Esophagus squamous epithelium (tissue), 5 donors: ENCODE measurements at places on chromosomes 11 and 22. TPM values are rescaled to one million over a fixed set of nuclear protein-coding genes. Genes with fewer than 3 reads are reported as not detected.

- H3K27ac ChIP-seq, result no peak overlapping the region
- no peak for DNase-seq
- no peak overlapping the region for H3K4me3 ChIP-seq
Observed at GRCh38 chr11:71188073-71188472, 64.3 kb downstream of the SHANK2 start.

DNA sequence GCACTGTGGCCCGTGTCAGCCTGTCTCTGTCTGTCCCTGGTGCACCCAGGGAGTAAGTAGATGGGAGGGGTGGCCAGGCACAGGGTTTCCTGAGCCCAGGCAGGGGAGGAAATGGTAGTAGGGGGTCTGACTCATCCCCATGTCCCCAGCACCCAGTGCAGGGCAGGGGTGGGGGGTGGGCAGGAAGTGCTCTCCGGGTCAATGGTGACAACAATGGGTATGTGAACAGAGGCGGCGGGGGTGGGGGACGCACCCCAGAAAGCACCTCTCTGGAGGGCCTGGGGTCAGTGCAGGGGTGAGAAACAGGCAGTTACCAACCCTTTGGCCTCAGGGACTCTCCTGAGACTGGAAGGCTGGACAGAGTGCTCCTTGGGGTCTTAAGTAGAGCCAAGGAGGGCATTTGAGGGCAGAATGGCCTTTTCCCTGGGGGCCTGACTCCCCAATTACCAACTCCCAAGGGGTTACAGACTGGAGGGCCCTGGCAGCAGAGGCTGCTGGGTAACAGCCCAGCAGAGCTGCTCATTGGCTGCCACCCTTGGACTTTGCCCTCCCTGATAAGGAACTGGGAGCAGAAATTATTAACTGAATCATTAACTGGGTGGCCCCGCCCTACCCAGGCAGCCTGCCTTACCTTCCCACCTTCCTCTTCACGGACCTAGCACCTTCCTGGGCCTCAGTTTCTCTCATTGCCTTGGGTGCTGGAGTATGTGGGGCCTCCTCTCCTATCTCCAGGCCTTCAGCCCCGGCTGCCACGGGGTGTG, 4.2 kb downstream of the MYRF start:
- H3K36me3 ChIP-seq, result no peaks in the 10 kb centered on the region
- DNase-seq, result no peak
- H3K27me3 ChIP-seq, result peaks cover 41% of the 10 kb centered on the region
- H3K27ac ChIP-seq, result no peak overlapping the region
- H3K4me3 ChIP-seq, result no peak overlapping the region

The VSIG10L2 gene
- under 0.01 TPM for total RNA-seq

DNA sequence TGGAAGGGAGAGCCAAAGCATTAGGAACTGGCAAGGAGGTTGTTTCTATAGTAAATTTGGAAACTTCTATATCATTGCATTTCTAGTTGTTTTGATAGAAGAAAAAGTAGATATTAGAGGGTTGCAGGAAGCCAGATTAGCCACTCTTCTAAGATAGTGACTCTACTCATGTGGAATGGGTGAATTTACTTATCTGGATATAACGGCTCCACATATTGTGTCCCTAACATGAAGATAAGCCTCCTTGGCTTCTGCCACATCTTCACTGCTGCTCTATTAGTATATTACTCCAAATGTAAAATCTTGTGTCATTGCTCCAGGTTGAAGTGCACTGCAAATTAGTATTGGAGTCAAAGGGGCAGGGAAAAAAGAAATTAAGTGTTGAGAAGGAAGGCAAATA, 283.3 kb downstream of the CASP12 start:
- H3K4me1 ChIP-seq, result peaks cover 1% of the 10 kb centered on the region
- DNase-seq, result no peak
- no peak overlapping the region for H3K4me3 ChIP-seq
- no peaks in the 10 kb centered on the region for H3K36me3 ChIP-seq
- no peaks in the 10 kb centered on the region for H3K27me3 ChIP-seq
- H3K27ac ChIP-seq, result no peak overlapping the region

DNA sequence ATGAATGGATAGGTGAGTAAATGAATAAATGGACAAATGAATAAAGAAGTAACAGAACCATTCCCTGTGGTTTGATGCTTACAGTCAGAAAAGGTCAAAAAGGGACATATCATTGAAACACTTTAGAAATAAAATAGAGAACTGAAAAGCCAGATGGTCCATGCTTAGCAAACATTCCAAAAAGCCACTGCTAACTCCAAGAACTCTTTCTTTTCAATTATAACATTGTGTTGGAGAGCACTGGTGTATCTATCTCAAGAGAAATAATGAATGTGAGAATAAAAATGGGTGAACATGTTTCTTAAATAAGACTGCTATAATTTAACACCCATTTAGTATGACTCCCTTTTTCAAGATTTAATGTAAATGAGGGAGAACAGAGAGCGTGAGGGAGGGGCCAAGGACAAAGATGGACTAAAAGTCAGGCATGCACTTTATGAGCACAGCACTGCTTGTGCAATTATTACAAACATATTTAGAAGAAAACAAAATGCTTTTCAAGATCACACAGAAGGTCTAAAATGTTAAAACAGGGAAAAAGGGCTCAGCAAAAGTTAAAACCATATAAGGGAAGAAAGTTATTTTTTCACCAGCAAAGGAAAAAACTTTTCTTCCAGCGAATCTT, 224.3 kb upstream of the PITPNB start:
- no peak overlapping the region for H3K4me3 ChIP-seq
- no peaks in the 10 kb centered on the region for H3K36me3 ChIP-seq
- H3K27me3 ChIP-seq, result no peaks in the 10 kb centered on the region

The BAIAP2L2 gene
- 0.26 TPM for total RNA-seq

GRCh38 chr22:47166446-47167016, 404.1 kb downstream of the TBC1D22A start:
- H3K4me1 ChIP-seq, result no peaks in the 10 kb centered on the region
- no peaks in the 10 kb centered on the region for H3K36me3 ChIP-seq
- no peak overlapping the region for H3K4me3 ChIP-seq
- H3K27me3 ChIP-seq, result no peaks in the 10 kb centered on the region

GRCh38 chr11:33910296-33910957, 18.6 kb upstream of the LMO2 start:
- H3K27me3 ChIP-seq, result no peaks in the 10 kb centered on the region
- no peak overlapping the region for H3K27ac ChIP-seq
- peaks cover 6% of the 10 kb centered on the region for H3K4me1 ChIP-seq

DNA sequence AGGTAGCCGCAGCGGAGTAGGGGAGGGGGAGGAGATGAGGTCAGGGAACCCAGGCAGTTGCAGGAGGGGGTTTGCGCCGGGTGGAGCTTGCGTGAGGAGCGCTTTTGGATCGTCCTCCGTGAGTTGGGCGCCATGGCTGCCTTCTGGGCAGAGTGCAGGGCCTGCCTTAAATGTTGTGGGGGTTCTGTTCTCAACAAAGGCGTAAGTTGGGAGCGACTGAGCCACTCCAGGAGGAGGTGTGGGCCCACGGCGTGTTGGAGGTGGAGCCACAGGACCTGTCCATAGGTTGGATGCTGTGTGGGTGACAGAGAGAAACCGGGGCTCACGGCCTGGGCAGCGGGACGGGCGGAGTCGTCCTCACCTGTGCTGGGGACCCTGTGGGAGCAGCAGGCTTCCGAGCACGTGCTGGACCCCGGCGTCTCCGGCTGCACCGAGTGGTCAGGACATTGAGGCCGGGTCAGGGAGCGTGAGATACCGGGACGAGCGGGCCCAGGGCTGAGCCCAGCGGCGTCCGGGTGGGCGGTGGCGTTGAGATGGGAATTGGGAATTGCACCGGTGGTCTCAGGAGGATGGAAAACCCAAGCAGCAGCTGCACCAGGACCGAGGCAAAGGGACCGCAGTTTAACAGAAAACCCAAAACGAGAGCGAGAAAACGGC, 977 bp upstream of the PGGHG start:
- no peaks in the 10 kb centered on the region for H3K36me3 ChIP-seq
- H3K4me1 ChIP-seq, result peaks cover 10% of the 10 kb centered on the region
- peak overlapping the region; percentile 40 for H3K27ac ChIP-seq
- no peak for DNase-seq
- H3K27me3 ChIP-seq, result peaks cover 4% of the 10 kb centered on the region
- peak overlapping the region; percentile 55 for H3K4me3 ChIP-seq

GRCh38 chr22:33599596-33599995, 320.7 kb downstream of the LARGE1 start:
- DNase-seq, result no peak
- no peak overlapping the region for H3K4me3 ChIP-seq
- H3K4me1 ChIP-seq, result no peaks in the 10 kb centered on the region
- H3K27ac ChIP-seq, result no peak overlapping the region

DNA sequence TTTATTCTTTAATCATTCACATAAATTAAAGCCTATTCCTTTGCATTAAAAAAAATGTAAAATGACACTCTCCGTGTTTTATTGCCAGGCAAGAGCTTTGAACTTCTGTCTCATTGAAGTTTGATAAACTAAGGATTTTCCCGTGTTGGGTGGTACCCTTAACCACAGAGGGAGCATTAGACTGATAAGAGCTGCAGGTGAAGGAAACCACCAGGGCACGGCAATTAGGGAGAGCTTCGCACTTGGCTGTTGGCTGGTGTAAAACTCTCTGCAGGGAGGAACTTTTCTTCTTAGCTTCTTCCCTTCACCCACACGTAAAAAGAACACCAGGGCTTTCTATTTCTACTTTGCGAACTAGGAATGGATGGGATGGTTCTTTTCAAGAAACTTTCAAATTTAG, 47.0 kb downstream of the CSTPP1 start:
- no peaks in the 10 kb centered on the region for H3K36me3 ChIP-seq

The P2RX6 gene
- 0.50 TPM for total RNA-seq

- H3K27ac ChIP-seq, result no peak overlapping the region
- no peaks in the 10 kb centered on the region for H3K27me3 ChIP-seq
- no peaks in the 10 kb centered on the region for H3K4me1 ChIP-seq
- no peak for DNase-seq
- H3K4me3 ChIP-seq, result no peak overlapping the region
- H3K36me3 ChIP-seq, result no peaks in the 10 kb centered on the region
Observed at GRCh38 chr11:16169956-16170847, 186.1 kb downstream of the SOX6 start.

The PKP3 gene
- 314 TPM for total RNA-seq
